ENCODE measurements at places on chromosomes 5 and 9.
A peak's percentile ranks its signal among the peaks of the same experiment; 100 is the strongest.

GRCh38 chr5:10566543-10567068 lies 2.7 kb downstream of the ANKRD33B start:
- DNase-seq, result no peak

- no peak for DNase-seq
Observed at GRCh38 chr5:181211208-181211607, 6.2 kb upstream of the TRIM7 start.

DNA sequence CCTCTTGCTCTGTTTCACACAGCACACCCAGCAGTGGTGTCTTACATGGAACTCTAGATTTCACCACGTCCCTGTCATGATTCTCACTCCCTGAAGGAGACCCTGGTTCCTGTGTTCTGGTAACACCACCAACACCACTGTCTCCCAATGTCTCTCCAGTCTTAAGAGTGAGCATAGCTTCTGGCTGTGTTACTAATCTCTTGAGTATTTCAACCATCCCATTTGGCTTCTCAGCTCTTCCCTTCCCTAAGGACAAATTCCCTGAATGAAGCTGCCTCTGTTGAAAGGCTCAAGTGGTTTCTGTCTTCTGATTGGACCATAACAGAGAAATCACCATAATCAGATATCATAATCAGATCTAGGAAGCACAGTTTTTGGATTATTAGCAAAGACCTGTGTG lies 311.8 kb downstream of the DNAH5 start:
- DNase-seq, result no peak

GRCh38 chr9:16191691-16192402 lies 639.0 kb downstream of the CCDC171 start:
- DNase-seq, result peak; percentile 60

DNA sequence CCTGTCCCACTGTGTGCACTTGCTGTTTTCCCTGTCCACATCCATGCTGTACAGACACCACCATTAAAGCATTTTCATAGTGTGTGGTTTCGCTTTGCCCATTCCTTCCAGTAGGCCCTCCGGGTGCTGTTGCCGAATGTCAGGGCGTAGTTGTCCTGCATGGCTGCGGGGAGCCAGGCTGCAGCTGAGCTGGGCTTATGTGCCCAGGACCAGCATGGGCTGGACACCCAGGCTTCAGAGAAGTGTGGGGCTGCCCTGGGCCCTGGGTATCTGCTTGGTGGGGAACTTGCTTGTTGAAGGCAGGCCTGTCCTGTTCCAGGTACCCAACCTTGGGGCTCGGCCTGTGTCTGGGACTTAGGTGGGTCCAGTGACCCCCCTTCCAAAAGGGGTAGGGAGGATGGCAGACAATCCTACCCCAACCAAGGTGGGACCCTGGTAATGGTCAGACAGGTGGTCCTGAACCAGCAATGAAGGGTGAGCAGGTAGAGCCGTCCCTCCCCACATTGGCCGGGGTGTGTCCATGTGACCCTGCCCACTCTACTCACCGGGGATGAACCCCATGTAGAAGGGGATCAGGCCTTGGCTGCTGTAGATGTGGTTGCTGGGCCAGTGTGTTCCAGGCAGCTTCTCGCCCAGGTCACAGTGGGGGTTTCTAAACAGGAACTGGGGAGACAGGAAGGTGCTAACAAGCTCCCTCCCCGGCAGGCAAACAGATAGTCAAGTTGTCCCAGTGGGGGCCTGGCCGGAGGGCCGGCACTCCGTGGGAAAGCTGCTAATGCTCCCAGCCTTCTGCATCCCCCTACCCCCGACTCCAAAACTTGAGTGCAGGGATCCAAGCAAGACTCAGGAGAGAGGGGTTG lies 2.8 kb downstream of the TUBB4B start:
- peak; percentile 45 for DNase-seq

- DNase-seq, result no peak
Observed at GRCh38 chr5:25974451-25974850, 1063.9 kb downstream of the CDH9 start.

- no peak for DNase-seq
Observed at GRCh38 chr5:139783436-139783965, 12.1 kb upstream of the PSD2 start.

GRCh38 chr9:128503870-128504269 lies 649 bp upstream of the GLE1 start:
- DNase-seq, result no peak

- DNase-seq, result peak; percentile 36
Observed at GRCh38 chr5:31855134-31856040, 216.5 kb downstream of the PDZD2 start.

DNA sequence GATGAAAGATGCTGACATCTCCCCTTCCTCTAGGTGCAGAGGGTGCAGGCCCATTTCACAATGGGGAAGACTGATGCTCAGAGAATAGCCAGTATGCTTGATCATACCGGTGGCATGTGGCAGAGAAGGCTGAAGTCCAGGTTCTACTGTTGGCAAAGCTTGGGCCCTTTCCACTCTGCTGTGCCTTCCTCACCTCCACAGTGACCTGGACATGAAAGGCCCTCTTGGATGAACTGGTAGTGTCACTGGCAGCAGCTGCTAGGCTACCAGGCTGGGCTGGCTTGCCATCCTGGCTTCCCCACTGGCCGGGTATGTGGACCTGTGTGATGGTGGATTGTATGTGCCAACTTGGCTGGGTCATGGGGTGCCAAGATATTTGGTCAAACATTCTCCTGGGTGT lies 92.0 kb downstream of the GADD45G start:
- no peak for DNase-seq

GRCh38 chr5:91639744-91640143 lies 256.6 kb upstream of the ARRDC3 start:
- no peak for DNase-seq

- DNase-seq, result no peak
Observed at GRCh38 chr5:87398981-87399614, 13.6 kb downstream of the CCNH start.

DNA sequence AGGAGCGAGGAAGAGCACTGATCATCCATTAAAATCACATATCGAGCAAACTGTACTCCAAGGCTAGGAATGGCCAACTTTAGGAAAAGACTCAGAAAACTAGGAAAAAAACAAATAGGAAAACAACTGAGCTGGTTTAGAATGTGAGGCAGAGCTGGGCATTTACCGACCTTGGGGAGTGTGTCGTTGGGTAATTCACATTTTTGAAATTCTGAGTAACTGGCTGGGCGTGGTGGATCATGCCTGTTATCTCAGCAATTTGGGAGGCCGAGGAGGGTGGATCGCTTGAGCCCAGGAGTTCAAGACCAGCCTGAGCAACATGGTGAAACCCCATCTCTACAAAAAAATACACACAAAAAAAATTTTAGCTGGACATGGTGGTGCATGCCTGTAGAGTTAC lies 70.1 kb downstream of the ZFAND5 start:
- DNase-seq, result no peak

- DNase-seq, result no peak
Observed at GRCh38 chr9:116504081-116504480, 183.0 kb upstream of the TRIM32 start.

DNA sequence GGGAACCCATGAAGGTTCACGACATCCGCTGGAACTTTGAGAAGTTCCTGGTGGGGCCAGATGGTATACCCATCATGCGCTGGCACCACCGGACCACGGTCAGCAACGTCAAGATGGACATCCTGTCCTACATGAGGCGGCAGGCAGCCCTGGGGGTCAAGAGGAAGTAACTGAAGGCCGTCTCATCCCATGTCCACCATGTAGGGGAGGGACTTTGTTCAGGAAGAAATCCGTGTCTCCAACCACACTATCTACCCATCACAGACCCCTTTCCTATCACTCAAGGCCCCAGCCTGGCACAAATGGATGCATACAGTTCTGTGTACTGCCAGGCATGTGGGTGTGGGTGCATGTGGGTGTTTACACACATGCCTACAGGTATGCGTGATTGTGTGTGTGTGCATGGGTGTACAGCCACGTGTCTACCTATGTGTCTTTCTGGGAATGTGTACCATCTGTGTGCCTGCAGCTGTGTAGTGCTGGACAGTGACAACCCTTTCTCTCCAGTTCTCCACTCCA lies 7.6 kb downstream of the GPX3 start:
- DNase-seq, result no peak

Data from stimulated activated CD4-positive, alpha-beta T cell treated with anti-CD3 and anti-CD28 coated beads, Interleukin-15, amount 100 ng/mL, for 24 hours (primary cell).